ENCODE measurements at places on chromosomes 3 and 15. TPM values are rescaled to one million over a fixed set of nuclear protein-coding genes. Genes with fewer than 3 reads are reported as not detected.

The PSTPIP1 gene
- 88.0 TPM for total RNA-seq

The ARL6 gene
- 1.1 TPM for total RNA-seq

The DPPA2 gene
- total RNA-seq: not detected

The ETV5 gene
- 0.08 TPM for total RNA-seq

The CEMIP gene
- not detected for total RNA-seq

The SERPINI2 gene
- total RNA-seq: not detected

The ADAMTSL3 gene
- total RNA-seq: not detected

The RARB gene
- not detected for total RNA-seq

The THRB gene
- total RNA-seq: not detected

The UACA gene
- not detected for total RNA-seq

The RHO gene
- total RNA-seq: not detected

The GPR149 gene
- total RNA-seq: not detected

The PLCB2 gene
- 167 TPM for total RNA-seq

The MST1 gene
- 8.6 TPM for total RNA-seq

The SHF gene
- 5.6 TPM for total RNA-seq

The POPDC2 gene
- total RNA-seq: 1.0 TPM

The PRR20G gene
- not detected for total RNA-seq
